Heart right ventricle (tissue), 16 donors: ENCODE measurements at places on chromosomes 2 and 18. TPM values are rescaled to one million over a fixed set of nuclear protein-coding genes. Genes with fewer than 3 reads are reported as not detected.

DNA sequence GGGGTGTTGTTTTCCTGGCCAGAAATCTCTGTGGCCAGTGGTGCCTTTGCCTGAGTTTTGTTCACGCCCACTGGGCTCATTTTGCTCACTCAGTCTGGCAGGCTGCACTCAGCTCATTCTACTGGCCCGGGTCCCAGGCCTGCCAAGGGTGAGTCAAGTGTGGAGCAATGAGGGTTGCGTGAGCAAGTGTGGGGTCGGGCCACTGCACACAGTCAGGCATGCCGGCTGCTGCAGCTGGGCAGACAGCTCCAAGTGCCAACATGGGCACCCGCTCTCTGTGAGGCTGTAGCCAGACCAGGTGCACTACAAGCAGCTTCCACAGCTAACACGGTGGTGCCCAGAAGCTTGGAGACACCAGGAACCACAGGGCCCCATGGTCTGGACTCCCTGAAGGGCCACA, 801.1 kb upstream of the RAB6C start:
- DNase-seq, result peak; percentile 51

DNA sequence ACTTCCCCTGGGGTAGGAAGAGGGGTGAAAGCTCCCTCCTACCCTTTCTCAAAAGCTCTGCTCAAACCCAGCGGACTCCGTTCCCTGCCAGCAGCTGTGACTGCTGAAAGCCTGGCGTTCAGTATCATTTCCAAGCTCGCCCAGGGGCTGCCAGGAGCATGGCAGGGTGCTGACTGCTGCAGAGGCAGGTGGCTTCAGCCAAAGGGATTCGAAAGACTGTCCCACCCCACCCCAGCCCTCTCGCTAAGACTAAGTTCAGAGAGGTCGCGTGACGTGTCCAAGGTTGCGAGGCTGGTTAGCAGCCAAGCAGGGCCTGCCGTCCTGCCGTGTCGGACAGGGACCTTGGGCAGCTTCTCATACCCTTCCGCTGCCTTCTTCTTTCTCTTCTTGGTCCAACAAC, 72.3 kb upstream of the RAB12 start:
- no peak for DNase-seq

- no peak for DNase-seq
Measured at GRCh38 chr2:101625387-101625786, 72.1 kb upstream of the MAP4K4 start.

Gene ANKRD29
- total RNA-seq, result 4.3 TPM

GRCh38 chr18:13242797-13243196, 24.2 kb downstream of the LDLRAD4 start:
- no peak for DNase-seq

- no peak for DNase-seq
Measured at GRCh38 chr2:45248214-45248613, 239.0 kb upstream of the SIX2 start.

GRCh38 chr2:28855193-28855592, 14.9 kb downstream of the TRMT61B start:
- DNase-seq, result no peak

Gene GEN1
- total RNA-seq, result 4.8 TPM

DNA sequence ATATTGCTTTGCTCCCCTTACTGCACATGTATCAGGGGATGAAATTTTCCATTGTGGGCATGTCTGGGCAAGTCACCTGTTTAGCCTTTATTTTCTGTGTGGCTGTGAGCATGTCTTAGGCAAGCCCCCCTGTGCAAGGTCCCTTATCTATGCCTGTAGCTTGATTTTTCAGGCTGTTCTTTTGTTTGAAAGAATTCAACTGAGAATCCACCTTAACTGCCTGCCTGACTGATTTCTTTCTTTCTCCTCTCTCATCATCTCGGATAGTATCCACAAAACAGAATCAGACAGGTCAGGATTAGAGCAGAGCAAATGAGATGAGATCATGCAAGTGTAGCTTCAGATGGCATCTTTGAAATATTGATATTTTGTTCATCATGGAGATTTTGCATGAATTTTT, 1147.5 kb upstream of the ACVR2A start:
- DNase-seq, result no peak

DNA sequence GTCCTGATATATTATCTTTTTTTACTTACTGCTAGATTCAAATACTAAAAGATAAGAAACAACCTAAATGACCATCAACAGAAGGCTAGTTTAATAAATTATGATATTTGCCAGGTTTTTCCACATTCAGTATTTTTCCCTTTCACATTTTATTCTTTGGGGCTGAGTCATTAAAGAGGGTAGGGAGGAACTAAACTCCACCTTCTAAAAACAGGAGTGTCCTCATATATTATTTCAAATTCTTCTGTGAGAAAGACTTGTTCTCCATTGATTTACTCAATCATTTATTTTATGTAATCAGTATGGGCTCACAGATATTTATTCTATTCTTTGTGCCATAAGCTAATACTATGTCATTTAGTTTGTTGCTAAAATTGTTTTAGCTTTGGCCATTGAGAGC, 9.0 kb downstream of the HDHD2 start:
- no peak for DNase-seq

Gene NETO1
- 0.74 TPM for total RNA-seq

DNA sequence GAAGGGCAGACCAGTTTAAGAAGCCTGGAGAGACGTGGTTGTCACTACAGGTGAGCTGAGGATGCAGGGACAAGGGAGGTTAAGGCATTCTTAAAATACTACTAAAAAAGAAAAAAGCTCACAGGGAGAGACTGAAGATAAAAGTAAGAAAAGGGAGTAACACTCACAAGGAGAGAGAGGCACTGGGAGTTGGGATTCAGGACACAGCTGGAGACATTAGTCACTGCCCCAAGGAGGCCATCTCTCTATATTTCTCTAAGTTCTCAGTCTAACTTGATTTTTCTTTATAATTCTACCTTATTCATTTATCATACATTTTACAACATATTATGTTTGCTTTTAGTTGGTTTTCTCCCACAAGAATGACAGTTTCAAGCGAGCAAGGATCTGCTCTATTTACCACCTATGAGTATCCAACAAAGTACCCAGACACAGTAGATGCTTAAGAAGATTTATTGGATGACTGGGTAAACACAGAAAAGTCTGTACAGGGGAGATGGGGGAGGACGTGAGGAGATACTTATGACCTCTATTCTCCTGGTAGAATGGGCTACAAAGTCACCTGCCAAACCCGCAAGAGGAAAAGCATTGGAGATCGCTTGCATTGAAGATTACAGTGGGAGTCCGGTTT, 2.2 kb downstream of the SERPINE2 start:
- no peak for DNase-seq

DNA sequence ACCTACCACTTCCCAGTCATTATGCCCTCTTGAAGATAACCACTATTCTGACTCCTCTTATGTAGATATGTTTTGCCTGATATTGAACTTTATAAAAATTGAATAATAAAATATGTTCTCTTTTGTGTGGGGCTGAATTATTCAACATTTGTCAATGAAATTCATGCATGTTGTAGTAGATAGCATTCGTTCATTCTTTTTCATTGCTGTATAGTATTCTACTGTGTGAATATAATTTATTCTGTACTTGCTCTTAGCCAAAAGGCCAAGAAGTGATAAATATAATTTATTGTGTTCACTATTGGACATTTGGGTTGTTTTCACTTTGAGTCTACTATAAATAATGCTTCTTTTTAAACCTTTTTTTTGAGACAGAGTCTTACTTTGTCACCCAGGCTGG, 29.0 kb downstream of the EML6 start:
- DNase-seq, result no peak
